ENCODE measurements at places on chromosomes 2 and 18.

DNA sequence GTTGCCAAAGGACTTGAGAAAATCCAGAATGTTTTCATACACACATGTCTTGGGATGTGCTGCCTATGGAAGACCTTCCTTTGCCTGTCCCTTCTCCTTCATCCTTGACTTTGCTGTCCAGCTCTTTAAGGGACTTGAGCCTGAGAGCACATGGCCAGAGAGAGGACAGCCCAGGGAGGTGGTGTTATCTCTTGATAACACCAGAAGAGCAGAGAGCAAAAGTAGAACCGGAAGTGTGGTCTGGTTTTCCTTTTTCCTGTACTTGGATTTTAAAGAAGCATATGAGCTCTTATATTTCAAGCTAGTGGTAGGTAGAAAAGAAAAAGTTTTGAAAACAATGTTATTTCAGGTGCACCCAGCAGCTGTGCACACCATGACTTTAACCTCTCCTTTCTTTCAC lies 94.1 kb upstream of the ZNF532 start:
- no peak for DNase-seq

GRCh38 chr2:228771315-228771714 lies 499.8 kb downstream of the PID1 start:
- DNase-seq, result no peak

GRCh38 chr18:78904179-78904531 lies 75.5 kb upstream of the SALL3 start:
- DNase-seq, result no peak

- DNase-seq, result no peak
These were observed 6.9 kb upstream of the TEX261 start for GRCh38 chr2:71001592-71001927.

DNA sequence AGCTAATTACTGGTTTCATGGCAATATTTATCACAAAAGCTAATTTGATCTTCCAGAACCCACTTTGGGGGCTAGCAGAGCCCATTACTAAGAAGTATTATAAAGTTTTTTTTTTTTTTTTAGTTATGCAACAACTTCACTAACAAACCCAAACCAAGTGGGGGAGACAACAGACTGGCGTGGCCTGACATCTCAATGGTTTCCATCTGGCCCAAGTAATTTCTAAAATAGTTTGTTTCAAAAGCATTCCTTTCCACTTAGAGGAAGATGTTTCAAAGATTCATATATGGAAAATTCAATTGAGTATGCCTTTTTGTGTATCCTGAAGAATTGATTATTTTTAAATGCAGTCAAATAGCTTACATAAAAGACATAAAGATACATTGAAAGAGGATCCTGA lies 367.1 kb downstream of the HRH4 start:
- no peak for DNase-seq

- no peak for DNase-seq
These were observed 61.8 kb upstream of the ARL4C start for GRCh38 chr2:234558642-234559041.

- no peak for DNase-seq
These were observed 96.8 kb downstream of the BOD1L2 start for GRCh38 chr18:57243624-57244179.

DNA sequence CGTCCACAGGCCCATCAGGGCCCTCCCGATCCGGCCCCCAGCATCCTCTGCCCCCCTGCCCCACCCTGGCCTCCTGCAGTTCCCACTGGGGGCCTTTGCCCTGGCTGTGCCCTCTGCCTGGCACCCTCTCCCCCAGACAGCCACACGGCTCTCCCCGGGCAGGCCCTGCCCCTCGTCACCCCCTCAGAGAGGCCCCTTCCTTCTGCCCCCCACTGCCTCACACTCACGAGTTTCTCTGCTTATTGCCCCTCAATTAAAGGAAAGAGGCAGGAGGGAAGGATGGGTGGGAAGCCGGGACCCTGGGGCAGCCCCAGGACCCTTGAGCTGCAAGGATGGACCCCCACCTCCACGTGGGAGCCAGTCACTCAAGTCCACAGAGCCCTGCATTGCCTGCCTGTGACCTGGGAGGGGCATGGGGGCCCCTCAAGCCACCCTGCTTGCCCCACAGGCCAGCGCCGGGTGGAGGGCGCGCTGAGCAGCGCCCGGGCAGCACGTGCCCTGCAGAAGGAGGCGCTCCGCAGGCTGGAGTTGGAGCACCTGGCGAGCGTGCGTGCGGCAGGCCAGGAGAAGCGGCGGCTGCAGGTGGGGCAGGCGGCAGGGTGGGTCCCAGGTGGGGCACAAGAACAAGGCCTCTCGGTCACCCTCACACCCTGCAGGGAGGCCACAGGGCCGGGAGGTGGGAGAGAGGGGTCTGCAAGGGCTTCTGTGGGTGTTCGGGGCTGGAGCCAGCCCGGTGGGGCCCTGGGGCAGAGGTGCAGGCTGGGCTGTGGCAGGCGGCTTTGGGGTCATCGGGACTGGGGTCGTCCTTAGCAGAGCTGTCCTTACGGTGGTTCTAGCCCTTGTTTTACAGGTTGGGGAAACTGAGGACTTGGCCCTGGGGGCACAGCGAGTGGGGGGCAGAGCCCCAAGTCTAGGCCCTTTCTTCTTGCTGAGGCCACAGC lies 30.5 kb upstream of the SNED1 start:
- DNase-seq, result no peak

GRCh38 chr2:19673213-19673791 lies 228.5 kb downstream of the TTC32 start:
- DNase-seq, result no peak

- no peak for DNase-seq
These were observed 85.3 kb upstream of the RAB27B start for GRCh38 chr18:54742659-54743604.

- no peak for DNase-seq
These were observed 372.5 kb downstream of the GALR1 start for GRCh38 chr18:77622009-77622692.

GRCh38 chr2:155965415-155966063 lies 367.0 kb downstream of the NR4A2 start:
- DNase-seq, result no peak

GRCh38 chr18:45275367-45276113 lies 339.7 kb upstream of the SLC14A2 start:
- no peak for DNase-seq

- DNase-seq, result no peak
These were observed 53.1 kb downstream of the MCFD2 start for GRCh38 chr2:46862514-46862913.
